ENCODE measurements at places on chromosomes 2 and 18.

- no peak for DNase-seq
These were observed 62.3 kb downstream of the SPTBN1 start for GRCh38 chr2:54518430-54518829.

DNA sequence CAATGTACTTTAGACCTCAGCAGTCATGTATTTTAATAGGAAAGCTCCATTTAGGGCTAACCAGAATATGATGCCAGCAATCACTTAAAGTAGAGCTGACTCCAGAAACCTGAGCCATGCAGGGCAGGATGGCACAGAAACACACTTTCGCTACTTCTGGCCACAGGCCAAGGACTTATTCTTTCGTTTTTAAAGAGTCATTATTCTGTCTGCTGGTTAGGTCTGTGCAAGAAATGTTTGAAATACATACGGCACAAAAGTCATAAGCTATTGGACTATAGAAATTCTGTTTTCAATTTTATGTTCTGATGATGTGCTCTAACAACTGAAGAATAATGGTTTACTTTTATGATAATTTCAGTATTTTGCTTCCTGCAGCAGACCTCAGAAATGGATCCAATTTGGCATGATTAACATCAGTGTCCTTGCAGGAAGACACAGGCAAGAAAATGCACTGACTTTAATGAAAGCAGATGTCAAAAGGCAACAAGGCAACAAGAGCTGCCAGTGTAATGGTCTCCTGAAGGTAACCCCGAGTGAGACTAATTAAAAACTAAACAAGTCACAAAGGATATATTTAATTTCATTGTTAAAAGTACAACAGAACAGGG is 114.4 kb upstream of the CHRNA1 start:
- no peak for DNase-seq

- DNase-seq: no peak
These were observed 174.6 kb upstream of the PID1 start for GRCh38 chr2:229445501-229446211.

GRCh38 chr2:161576421-161576820 is 47.8 kb upstream of the SLC4A10 start:
- no peak for DNase-seq

- no peak for DNase-seq
These were observed 27.6 kb downstream of the CIB4 start for GRCh38 chr2:26613241-26614215.

DNA sequence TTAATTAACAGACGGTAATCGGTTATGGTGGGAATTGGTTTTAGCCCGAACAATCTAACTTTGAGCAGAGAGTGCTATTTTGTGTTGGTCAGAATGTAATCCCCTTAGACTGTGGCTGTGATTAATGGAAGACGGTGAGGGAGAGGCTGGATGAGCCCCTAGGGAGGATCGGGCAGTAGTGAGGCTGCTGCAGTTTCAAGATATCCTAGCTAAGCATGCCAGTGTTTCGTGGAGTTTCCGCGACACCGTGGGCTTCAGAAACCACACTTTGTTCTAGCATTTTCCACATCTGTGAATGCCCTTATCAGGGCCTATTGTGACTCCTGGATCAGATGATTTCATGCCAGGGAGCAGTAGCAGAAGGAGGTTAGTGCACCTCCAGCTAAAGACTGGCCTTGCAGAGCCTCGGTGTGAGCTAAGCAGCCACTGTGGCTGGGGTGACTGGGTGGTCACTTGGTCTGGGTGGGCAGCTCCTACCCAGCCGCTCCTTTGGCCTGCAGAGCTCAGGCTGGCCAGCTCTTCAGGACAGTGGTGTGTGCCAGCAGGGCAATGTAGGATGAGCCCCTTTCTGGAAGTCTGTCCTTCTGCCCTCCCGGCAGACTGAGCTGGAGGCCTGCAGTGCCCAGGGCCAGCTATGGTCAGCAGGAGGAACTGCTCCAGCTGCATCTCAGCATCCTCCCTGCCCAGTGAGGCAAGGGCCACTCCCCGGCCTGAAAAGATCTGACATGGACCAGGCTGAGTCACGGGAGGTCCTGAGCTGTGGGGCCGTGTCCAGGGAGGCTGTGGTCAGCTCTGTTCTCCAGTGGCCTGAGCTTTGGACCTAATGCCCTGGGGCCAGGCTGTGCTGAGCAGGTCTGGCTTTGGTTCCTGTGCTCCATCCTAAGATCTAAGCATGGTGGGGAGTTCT is 142.6 kb upstream of the GPC1 start:
- no peak for DNase-seq

GRCh38 chr2:150169237-150169629 is 318.2 kb downstream of the RND3 start:
- DNase-seq: no peak

DNA sequence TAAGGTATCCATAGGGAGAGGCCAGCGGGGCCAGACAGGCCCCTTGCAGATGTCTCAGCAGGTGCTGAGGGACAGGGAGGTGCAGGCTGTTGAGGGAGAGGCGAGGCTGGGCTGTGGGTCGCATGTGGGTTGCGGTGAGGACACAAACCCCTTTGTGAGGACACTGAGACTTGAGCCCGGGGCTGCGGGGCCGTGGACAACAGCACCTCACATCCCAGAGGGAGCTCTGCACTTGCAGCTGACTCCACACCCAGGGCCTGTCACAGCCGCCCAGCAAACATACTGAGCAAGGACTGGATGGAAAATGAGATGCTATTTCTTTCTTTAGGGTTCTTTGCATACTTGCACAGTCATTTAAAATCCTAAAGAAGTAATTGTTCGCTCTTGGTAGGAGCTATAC is 95.3 kb upstream of the NFATC1 start:
- no peak for DNase-seq

DNA sequence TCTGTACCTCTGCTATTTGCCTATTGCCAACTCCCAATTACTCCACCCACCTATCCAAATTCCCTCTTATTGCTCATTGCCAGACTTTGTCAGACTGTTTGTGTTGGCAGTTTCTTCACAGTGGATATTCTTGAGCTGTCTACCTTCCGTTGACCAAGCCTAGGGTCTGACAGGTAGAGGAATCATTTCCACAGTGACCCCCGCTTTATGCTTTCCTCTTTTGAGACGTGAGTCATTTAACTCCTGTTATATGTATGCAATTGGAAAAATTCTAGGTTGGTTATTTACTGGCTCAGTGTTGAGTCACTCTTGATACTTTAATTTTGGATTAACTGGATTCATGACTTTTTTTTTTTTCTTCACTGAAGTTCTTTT is 187.7 kb downstream of the IRS1 start:
- DNase-seq: no peak

DNA sequence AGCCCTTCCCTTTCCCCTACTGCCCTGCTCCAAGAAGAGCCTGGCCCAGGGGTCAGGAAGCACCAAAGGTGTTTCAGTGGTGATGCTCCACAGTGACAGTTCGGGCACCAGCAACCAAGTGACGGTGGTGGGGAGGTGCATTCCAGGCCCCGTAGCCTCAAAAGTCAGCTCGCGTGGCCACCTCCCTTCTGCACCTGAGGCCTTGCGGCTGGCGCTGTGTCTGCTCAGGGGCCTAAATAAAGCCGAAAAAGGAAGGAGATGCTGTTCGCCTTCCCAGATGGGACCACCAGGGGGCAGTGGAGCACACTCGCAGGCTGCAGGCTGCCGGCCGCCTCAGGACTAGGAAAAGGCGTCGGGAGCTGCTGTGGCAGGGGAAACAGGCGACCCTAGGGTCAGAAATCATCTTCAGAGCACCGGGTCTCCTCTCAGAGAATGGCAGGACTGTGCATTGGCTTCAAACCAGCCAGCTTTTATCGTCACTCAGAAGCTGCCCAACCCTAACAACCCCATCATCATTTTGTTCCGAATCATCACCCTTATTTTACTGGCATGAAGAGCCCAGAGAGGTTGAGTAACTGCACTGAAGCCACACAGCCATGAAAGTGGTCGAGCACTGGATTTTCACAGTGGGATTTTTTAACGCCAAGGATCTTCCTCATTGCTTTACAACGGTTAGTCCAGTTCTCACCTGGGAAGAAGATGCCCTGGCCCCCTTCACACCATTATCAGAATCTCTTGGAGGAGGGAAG is 213.0 kb upstream of the CELF4 start:
- DNase-seq: no peak

- no peak for DNase-seq
These were observed 275.9 kb upstream of the GCFC2 start for GRCh38 chr2:75986617-75987016.

GRCh38 chr18:59072727-59073421 is 66.8 kb upstream of the SEC11C start:
- DNase-seq: no peak

DNA sequence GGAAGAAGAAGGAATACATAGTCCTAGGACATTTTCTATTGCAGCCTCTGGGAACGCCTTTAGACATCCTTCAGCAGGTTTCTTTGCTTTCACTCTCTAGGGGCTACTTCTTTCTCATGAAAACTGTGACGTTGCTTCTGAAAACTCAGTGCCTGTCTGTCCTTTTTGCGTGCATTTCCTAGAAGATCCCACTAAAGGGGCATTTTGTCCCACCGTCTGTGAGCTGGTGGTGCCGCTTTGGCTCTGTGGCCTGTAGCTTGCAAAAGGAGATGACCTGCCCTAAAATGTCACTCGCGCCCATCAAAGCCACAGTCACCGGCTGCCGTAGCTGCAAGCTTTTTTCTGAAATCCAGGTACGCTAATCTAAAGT is 579 bp downstream of the STAT4 start:
- DNase-seq: no peak

DNA sequence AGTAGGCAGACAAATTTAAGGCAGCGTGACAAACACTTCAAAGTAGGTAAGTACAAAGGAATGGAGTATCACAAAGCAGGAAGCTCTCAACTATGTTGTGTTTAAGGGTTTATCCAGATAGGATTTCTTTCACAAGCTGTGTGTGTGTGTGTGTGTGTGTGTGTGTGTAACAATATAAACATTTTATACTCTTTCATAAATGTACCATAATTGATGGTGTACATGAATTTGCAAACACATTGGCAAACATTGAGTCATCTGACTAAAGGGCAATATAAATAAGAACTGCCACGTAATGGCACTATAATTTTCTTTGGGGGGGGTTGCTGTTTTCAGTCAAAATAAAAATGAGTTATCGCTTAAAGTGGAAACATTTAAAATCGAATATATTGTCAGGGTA is 1004.4 kb upstream of the DDX18 start:
- DNase-seq: no peak

- no peak for DNase-seq
These were observed 108.2 kb upstream of the GALNT5 start for GRCh38 chr2:157149270-157149669.

- DNase-seq: no peak
These were observed 217.2 kb downstream of the LDLRAD4 start for GRCh38 chr18:13435586-13436333.

GRCh38 chr2:31240381-31241365 is 6.7 kb downstream of the EHD3 start:
- DNase-seq: no peak

GRCh38 chr18:37964885-37965571 is 399.4 kb upstream of the CELF4 start:
- DNase-seq: no peak

- DNase-seq: no peak
These were observed 18.6 kb downstream of the DNMT3A start for GRCh38 chr2:25323042-25323514.

DNA sequence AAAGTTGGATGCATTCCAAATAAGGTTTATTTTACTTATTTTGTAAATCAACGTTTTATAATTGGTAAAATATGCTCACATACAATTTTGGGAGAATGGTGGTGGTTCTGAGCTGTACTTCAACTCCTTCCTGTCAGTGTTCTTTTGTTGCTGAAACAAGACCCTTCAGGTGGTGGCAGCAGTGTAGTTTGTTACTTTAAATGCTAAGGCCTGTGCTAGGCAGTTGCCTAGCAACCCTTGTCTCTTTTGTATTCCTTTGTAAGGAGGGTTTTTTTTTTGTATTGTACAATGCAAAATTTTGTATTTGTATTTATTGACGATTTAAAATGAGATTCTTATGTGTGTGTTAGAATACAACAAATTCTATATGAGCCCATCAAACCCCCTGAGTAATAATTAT is 166.0 kb upstream of the FAM98A start:
- DNase-seq: no peak

- DNase-seq: no peak
These were observed 30.2 kb downstream of the ITGB1BP1 start for GRCh38 chr2:9392898-9393765.

GRCh38 chr2:205806143-205806905 is 124.0 kb downstream of the NRP2 start:
- DNase-seq: no peak

DNA sequence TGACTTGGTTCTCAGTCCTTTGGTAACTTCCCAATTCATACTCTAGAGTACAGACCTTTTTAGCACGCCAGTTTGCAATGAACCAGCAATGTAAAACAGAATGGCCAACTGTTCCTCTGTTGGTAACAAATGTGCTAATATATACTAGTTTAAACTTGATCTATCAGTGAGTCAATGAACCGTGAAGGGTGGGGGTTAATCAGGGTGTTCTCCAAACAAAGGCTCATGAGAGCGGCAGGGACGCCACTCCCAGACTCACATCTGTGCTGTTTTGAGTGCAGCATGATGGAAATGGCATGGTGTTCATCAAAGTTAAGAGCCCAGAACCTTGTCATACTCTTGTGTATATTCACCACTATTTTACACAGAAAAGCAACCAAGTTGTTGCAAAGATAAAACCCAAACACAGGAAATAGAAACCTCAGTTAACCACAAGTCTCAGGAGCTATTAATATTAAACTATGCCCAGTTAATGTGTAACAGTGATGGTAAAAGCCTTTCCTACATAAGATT is 70.3 kb downstream of the CERKL start:
- no peak for DNase-seq

- DNase-seq: no peak
These were observed 4.6 kb downstream of the PTGR3 start for GRCh38 chr18:75204269-75204731.

DNA sequence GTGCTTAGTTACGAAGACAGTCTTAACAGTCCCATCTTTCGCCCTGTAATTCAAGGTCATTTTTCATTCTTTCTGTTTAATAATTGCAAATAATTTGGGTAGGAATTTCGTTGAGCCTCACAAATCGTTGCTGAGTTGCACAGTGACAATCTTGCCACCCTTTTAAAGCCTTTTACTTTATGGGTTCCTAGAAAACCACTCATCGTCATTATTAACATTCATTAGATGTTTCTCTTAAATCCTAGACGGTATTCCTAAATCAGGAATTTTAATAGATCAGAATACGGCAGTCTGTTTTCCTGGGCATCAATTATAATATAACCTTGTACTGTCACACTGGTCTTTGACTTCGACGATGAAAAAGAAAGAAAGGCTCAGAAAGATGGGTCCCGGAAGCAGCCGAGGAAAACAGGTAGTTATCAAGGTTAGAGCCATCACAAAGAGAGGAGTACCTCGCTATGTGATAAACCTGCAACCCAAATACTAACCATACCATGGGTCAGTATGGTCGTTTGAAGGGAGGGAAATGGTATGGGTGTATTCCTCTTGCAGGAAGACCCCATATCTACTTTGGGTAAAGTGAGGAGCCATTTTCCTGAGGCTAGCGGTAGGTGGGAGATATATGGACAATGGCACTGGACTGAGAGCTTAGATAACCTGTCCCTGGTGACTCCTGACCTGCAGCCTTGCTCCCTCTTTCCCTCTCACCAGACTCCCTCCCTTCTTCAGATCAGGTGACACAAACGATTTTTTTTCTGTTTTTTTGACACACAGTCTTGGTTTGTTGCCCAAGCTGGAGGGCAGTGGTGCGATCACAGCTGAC is 981 bp upstream of the SF3B1 start:
- DNase-seq: no peak

GRCh38 chr18:48662011-48662661 is 123.3 kb downstream of the CTIF start:
- no peak for DNase-seq

- DNase-seq: no peak
These were observed 35.6 kb downstream of the VIT start for GRCh38 chr2:36731941-36732672.
